Stimulated activated CD4-positive, alpha-beta T cell treated with anti-CD3 and anti-CD28 coated beads, Interleukin-15, amount 100 ng/mL, for 1 hour (primary cell): ENCODE measurements at places on chromosomes 16 and 17.

GRCh38 chr16:80914379-80915078 lies 92.2 kb downstream of the CMC2 start:
- DNase-seq = no peak

GRCh38 chr17:42067371-42068091 lies 17.1 kb upstream of the C17orf113 start:
- DNase-seq = peak; percentile 64

DNA sequence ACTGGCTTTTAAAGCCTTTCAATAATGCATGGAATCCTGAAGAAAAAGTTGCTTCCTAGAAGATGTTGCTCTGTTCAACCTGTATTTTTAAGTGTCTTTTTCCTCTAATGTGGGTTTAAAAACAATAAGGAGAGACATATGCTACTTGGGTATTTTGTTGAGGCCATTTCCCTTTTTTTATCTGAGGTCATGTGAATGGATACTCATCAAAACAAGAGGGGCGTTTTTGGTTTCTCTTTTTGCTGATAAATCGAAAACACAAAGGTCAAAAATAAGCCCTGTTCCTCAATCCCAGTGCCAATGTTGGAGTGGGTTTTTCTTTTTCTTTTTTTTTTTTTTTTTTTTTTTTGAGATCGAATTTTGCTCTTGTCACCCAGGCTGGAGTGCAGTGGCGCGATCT lies 468.0 kb upstream of the RBFOX1 start:
- DNase-seq = no peak

DNA sequence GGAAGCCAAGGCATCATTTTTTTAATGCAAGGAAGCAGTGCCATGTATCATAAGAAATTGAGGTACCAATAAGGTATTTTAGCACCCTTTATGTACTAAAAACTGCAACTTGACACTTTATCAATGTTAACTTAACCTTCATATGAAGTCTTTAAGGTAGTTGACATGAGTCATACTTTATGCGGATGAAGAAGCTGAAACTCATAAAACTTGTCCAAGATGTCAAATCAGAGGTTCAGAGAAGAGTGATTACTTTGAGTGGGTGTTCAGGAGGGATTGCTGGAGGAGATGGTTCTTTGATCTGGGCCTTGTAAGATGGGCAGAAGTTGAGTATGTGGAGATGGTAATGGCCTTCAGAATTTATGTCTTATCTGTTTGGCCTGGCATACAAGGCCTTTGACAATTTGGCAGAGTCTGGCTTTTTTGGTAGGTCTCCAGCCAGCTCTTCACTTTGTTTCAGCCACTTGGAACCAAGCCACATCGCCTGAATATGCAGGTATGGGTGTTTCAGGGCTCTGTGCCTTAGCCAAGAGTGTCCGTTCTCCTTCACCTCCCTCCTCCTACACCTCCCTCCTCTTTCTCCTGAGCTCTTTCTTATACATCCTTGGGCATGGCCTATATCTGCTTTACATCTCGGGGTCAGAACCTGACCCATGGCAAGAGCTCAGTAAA lies 23.7 kb downstream of the YPEL2 start:
- DNase-seq = no peak

- no peak for DNase-seq
Observed at GRCh38 chr16:81409016-81409556, 35.5 kb upstream of the CMIP start.

DNA sequence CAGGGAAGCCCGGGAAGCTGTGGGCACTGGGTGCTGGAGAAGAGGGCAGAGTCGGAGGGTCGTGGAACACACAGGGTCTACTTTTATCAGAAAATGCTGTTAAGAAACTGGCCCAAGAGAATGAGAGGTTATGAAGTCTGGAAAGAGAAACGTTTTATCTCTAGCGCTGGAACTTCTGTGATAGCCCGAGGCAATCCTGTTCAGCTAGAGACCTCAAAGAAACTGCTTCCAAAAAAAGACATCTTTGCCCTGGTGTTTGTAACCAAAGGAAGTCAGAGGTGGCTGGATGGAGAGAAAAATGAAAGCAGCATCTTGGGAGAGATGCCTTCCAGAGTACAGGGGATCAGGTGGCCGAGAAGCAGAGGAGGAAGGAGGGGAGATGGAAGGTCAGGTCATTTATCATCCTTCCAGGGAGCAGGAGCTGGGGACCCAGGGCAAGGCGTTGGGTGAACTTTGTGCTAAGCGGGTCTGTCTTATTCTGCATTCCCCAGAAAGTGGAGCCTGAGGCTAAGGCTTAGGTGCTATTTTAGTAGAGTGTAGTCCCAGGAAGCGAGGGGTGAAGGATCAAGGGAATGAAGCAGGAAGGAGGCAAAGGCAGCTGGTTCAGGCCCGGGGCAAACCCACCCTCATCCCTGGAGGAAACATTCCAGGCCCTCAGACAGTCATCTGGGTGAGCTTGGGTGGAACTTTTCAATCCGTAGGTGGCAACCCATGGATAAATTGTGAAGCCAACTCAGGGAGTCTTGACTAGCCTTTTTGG lies 66.5 kb downstream of the MGAT5B start:
- DNase-seq = no peak

- no peak for DNase-seq
Observed at GRCh38 chr17:61429274-61429673, 22.9 kb upstream of the TBX4 start.

GRCh38 chr17:58686980-58687379 lies 4.9 kb downstream of the TEX14 start:
- no peak for DNase-seq

DNA sequence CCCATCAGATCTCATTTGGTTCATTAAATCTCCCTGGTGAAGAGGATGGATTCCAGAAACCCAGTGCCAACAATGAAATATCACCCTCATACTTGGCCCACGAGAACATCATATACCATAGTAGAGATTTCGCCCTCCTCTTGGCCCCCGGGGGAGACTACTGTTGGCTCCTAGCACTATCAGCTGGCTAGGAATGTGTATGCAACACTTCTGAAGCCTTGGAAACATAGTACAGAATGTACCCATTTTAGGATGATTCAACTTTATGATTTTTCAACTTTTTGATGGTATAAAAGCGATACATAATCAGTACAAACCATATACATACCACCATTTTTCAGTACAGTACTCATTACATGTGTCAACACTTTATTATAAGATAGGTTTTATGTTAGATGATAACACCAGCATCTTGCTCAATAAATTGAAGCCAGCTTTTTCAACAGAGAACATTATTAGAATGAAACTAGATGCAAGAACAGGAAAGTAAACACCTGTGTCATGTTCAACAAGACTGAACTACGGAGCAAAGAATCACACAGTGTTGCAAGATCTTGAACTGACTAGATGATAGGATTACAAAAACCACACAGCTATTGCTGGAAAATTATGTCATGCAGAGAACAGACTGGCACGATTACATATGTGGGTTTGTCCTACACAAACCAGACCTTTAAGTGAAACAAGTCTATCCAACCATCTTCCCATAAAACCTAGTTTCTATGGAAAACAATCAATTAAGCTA lies 17.2 kb downstream of the RSL1D1 start:
- no peak for DNase-seq

DNA sequence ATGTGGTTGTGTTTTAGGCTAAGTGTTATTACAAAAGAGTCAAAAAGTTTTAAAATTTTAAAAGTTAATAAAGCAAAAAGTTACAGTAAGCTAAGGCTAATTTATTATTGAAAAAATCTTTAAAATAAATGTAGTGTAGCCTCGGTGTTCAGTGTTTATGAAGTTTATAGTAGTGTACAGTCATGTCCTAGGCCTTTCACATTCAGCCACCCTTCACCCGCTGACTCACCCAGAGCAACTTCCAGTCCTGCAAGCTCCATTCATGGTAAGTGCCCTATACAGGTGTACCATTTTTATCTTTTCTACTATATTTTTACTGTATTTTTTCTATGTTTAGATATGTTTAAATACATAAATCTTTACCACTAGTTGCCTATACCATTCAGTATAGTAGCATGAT lies 98.5 kb upstream of the RPRML start:
- DNase-seq = no peak

- DNase-seq = no peak
Observed at GRCh38 chr16:2078096-2078495, 30.3 kb downstream of the TSC2 start.
